ENCODE measurements at places on chromosomes 5 and 9. TPM values are rescaled to one million over a fixed set of nuclear protein-coding genes. Genes with fewer than 3 reads are reported as not detected.

The FOXI1 gene
- 0.10 TPM for total RNA-seq

The CCDC171 gene
- total RNA-seq: 1.3 TPM

The MLANA gene
- 0.10 TPM for total RNA-seq

The FOXD4 gene
- total RNA-seq: not detected

The TMEM252 gene
- total RNA-seq: not detected

The SPATA31E1 gene
- not detected for total RNA-seq

The RLN1 gene
- 0.31 TPM for total RNA-seq

The EDIL3 gene
- total RNA-seq: 0.10 TPM

The HTR1A gene
- total RNA-seq: not detected

The CCL28 gene
- total RNA-seq: 8.8 TPM

The WNT8A gene
- total RNA-seq: not detected

The ERCC8 gene
- total RNA-seq: 15.6 TPM

The PCDH1 gene
- 2.8 TPM for total RNA-seq

The FRMD3 gene
- total RNA-seq: 15.1 TPM

The SH3GLB2 gene
- total RNA-seq: 37.0 TPM

The C1QTNF3 gene
- total RNA-seq: 3.6 TPM

The C1QTNF2 gene
- total RNA-seq: 0.10 TPM

The STK32A gene
- total RNA-seq: not detected

The ZCCHC10 gene
- total RNA-seq: 25.2 TPM

The QSOX2 gene
- total RNA-seq: 8.1 TPM

The C6 gene
- not detected for total RNA-seq

The ACTBL2 gene
- total RNA-seq: not detected

The SLC34A1 gene
- 0.21 TPM for total RNA-seq

The S100Z gene
- 5.6 TPM for total RNA-seq

The SH3TC2 gene
- total RNA-seq: 3.7 TPM

The PCDHA11 gene
- 0.10 TPM for total RNA-seq

The FST gene
- 0.84 TPM for total RNA-seq

The RANBP17 gene
- total RNA-seq: 6.2 TPM

The MEGF10 gene
- under 0.01 TPM for total RNA-seq

The RFESD gene
- total RNA-seq: 3.6 TPM

The TYRP1 gene
- 0.10 TPM for total RNA-seq

The RNF183 gene
- not detected for total RNA-seq

The BTNL8 gene
- not detected for total RNA-seq

The SOWAHA gene
- total RNA-seq: not detected

The CDC20B gene
- total RNA-seq: not detected

The C9orf50 gene
- total RNA-seq: not detected

The FRRS1L gene
- under 0.01 TPM for total RNA-seq

The PDE6A gene
- not detected for total RNA-seq

The ZDHHC12 gene
- total RNA-seq: 19.6 TPM

The CSF1R gene
- total RNA-seq: 5.2 TPM

The JAK2 gene
- 15.5 TPM for total RNA-seq

The PTGR1 gene
- 0.31 TPM for total RNA-seq

The GABRA6 gene
- total RNA-seq: not detected

The RAI14 gene
- total RNA-seq: 0.63 TPM

The FCN2 gene
- total RNA-seq: not detected

The SLCO6A1 gene
- not detected for total RNA-seq

The F12 gene
- total RNA-seq: 0.52 TPM

The AMBP gene
- total RNA-seq: not detected
